Fibroblast of skin of scalp (primary cell): ENCODE measurements at places on chromosomes 16 and 17.
A peak's percentile ranks its signal among the peaks of the same experiment; 100 is the strongest.

- DNase-seq, result no peak
These were observed at the start of gene DHRS7C for GRCh38 chr17:9790889-9791876. Gene DHRS7C, minus strand, starts transcription at chr17:9791592. Its CDS starts 308 bp downstream, at chr17:9791284.

DNA sequence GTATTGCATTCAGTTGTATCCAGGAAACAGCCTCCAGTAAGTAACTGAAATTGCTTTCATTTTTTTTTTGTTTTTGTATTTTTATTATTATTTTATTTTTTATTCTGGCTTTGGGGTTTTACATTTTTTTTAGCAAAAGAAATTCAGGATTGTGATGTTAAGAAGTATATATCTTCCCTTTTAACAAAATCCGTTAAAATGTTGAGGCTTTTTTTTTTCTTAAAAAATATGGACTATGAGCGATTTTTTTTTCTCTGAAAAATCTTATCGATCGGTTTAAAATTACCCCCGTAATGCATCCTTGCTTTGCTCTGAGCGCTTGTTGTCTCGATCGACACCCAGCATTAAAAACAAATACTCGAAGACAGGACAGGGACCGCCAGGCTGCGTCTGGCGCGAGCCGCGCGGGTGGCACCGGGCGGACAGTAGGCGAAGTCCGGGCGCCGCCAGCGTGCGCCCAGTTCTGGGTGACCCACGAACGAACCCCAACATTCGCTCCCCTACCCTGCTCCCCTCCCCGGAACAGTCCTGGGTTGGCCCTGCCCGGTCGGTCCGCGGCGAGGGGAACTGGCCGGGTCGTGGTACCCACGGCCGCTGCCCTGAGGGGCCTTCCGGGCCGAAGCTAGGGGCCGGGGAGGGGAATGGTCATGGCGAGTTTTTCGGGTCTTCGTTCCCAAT lies 482 bp downstream of the BAHCC1 start:
- DNase-seq, result no peak

DNA sequence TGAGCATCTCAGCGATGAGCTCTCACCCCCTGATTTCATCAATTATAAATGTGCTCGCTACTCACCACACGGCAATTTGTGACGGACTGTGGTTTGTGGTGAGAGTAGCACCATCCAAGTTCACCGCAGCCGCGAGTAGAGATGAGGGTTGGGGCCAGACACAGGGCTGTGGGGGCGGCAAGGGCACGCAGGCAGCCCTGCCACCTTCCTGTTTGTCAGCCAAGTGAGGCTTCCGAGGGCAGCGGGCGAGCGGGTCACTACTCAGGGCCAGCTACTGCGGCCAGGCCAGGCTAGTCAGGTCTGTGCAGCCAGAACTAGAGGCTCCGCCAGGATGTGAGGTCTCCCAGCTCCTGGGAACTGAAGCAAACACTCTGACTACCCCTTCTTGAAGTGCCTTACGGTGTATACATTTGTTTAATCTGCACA lies 39.6 kb upstream of the MEOX1 start:
- DNase-seq, result peak; percentile 60

GRCh38 chr17:49881054-49881402 lies 33.2 kb upstream of the TAC4 start:
- no peak for DNase-seq

DNA sequence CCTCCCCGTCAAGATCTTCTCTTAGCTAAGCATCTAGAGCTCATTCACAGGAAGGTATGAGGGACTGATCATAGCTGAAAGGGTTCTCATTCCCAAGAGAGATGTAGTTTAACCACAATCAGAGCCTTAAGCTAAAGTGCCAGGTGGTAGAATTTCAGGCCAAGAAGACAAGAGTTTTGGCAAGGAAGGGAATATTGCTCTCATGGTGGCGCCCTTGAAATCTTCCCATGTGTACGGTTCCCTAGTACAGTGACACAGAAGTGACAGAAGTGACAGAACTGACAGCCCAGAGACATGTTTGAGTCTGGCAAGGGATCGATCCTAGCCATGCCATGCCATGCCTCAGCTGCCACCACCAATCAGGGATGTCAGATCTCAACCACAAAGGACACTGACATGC lies 2.5 kb downstream of the GRIN2C start:
- no peak for DNase-seq

GRCh38 chr16:66416136-66416535 lies 11.0 kb upstream of the BEAN1 start:
- no peak for DNase-seq

DNA sequence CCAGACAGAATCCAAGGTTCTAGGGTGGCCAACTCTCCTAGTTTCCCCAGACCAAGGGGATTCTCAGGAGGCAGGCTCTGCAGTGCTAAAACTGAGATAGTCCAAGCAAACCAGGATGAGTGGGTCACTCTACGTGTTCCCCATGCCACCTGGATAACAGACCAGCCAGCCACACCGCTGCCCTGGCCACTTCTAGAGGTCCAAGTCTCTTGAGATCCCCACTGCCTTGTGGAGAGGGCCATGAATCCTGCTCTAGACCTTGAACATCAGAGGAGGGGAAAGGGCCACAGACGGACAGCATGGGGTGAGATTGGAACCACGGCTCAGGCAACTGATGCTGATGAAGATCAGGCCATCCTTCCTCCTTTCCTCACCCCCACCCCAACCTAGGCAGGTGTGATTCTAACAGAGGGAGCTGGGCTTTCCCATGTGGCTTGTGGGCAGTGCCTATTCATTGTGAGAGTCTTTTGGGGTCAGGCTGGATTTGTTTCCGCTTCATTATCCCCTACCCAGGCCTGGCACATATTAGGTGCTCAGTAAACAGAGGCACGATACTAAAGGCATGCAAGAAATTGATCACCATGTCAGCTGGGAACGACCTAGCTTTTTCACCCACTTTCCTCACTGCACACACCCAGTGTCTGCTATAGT lies 16.8 kb upstream of the TVP23A start:
- no peak for DNase-seq

GRCh38 chr17:37710344-37710886 lies 34.4 kb downstream of the HNF1B start:
- peak; percentile 60 for DNase-seq

- no peak for DNase-seq
These were observed 296.6 kb downstream of the WWOX start for GRCh38 chr16:78396046-78396445.

- DNase-seq, result no peak
These were observed 14.8 kb downstream of the PSMD3 start for GRCh38 chr17:39995438-39995837.

DNA sequence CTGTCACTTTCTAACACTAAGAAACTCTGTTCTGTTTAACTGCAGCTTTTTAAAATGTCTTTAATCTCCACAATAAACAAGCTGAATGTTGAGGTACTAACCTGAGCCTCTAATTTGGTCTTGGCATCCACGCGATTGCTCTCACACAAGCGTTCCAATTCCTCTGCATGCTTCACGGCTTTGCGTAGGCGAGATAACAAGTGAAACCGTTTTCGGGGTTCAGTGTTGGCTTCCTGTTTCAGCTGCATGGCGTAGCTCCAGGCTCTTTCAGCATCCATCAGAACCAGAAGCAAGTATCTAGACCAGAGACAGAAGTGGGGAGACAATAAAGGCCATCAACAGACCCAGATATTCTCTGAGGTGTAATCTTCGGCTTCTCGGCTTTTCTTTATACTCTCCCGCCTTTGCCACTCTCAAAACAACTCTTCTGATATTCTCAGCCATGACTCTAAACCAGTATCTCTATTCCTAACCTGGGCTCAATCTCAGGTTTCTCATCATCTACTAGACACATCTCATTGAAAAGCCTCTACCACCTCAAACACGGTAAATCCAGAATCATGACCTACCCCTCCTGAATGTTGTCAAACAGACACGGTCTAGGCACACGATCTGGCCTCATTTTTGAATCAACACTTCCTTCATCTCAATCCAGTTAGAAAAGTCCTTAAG lies 8.3 kb downstream of the SRP68 start:
- no peak for DNase-seq

DNA sequence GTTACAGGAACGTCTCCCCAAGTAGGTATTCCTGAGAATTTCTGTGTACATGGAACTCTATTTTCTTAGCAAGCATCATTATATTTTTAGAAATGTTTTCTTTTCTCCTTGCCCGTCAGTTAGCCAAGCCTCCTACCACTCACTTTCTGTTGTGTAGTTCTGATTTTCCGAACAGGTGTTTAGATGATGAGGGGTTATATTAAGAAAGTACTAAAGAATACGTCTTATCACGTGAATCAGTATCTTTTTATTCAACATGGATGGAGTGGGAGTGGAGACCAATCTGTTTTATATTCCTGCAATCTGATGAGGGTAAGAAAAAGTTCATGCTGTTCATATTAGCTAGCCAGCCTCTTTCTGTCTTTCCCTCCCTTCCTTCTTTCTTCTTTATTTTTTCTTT lies 29.4 kb downstream of the MSI2 start:
- no peak for DNase-seq

GRCh38 chr16:6483469-6484033 lies 849.1 kb upstream of the RBFOX1 start:
- DNase-seq, result no peak

DNA sequence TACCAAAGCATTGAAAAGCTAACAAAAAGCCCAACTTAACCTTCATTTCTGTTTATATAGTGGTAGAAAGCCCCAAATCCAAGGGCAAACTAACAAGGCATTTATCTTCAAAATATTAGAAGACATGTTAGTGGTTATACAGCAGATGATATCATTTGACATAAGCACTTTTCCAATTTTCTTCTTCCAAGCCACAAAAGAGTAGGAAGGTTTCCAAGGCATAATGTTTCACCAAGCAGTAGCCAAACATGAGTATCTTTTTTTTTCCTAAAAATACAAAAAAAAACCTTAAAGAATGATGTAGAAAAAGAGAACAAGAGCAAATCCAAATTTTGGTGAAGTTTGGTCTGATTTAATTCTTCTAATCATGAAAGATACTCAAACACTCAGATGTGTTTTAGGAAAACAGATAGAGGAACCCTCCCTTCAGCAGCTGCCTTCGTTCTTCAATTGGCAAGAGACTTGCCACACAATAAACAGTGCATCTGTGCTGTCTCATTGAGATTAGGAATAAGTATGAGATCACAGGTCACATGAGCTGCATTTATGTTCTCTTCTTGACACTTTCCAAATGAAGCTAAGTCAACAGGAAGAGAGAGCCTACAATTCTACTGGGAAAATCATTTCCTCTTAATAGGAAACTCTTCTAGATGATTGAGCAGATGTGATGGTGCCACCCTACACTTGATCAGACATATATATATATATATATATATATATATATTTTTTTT lies 106.7 kb downstream of the TTC19 start:
- DNase-seq, result no peak

DNA sequence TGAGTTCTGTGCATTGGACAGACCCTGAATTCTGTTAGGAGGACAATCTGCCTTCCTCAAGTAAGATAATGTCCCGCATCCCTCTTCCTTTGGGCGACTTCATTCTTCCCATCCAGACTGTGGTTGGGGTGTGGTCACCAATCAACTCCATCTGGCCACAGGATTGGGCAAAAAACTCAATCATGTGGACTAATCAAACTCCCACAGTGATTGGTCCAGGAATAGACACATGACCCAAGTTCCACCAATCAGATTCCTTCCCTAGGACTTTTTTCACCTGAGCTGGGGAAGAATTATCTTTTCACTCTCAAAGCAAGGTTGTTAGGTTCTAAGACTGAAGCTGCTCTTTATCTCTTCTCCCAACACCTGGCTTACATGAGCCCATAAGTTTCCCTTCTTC lies 13.2 kb upstream of the NKD1 start:
- DNase-seq, result no peak

- DNase-seq, result no peak
These were observed 34.1 kb upstream of the ANKFN1 start for GRCh38 chr17:56119191-56119590.

GRCh38 chr16:20931066-20931600 lies 30.6 kb downstream of the LYRM1 start:
- DNase-seq, result no peak

DNA sequence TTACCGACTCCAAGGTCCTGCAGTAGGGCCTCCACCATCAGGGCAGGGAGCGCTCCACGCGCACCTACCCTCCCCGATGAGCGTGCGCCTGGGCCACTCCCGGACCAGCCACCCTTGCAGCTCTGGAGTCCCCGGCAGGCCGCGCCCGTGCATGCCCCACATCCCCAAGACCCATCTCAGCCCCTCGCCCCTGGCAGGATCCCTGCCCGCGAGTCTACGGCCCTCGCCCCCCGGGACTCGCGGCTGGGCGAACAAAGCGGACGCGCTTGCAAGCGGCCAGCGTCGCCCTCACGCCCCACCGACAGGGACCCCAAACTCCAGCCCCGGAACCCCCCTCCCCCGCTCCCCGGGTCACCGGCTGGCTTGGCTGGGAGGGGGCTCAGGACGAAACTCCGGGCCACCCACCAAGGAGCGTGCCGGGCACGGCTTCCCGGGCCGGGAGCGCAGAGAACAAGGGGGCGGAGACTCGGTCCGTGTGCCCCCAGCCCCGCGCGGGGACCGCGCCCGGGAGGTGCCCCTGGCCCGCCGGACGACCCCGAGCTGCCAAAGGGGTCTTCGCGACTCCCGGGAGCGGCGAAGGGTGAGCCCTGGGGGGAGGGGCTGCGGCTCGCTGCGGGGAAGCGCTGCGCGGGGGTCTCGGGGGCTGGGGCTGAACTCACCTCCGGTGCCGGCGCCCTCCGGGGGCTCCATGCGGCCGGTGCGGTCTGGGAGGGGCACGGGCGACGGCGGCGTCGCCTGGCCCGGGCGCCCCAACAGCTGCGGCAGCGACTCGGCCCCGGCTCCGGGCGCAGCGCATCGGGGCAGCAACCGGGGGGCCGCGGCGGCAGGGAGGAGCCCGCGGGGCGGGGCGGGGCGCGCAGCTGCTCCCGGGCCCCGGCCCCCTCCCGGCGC lies at the start of gene DBNDD1:
Gene DBNDD1, minus strand, starts transcription at position 805 of the 891 bp plus-strand sequence. Its CDS starts 115 bp downstream, at position 690.
- no peak for DNase-seq

DNA sequence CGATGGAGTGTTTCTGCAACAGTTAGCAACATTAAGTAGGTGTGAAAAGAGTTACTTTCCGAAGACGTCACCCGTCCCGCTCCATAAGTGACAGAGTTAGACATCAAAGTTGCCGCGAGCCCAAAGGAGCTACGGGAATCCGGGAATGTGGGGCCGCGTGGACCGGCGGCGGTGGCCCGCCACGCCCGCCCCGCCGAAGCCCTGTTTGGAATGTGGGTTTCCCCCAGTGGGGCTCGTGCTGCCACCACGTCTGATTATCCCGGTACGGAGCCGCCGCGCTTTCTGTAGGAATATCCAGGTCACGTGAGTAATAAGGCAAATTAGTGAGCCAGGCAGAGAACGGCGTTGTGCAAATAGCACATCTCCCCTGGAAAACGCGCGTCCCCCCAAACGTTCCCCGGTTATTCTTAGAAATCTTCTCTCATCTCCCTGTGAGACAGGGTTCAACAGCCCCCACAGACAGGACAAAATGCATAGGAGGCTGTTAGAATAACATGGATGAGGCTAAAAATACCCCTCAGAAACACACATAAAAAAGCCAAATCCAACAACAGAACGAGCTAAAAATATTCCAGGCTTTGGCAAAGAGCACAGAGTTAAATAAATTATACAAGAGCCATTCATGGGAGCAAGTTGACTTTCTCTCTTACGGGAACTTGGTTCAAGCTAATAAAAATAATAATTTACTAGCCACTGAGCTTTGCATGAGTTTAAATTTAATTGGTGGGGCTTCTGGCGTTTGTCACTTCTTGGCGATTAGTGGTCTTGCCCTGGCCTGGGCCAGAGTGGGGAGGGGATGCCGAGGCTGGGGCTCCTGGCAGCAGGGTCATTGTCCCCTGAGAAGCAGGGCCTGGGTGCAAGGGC lies 8.6 kb downstream of the BAHCC1 start:
- DNase-seq, result peak; percentile 73
